BJ (cell line): ENCODE measurements at places on chromosomes 12 and 14.
A peak's percentile ranks its signal among the peaks of the same experiment; 100 is the strongest.

- DNase-seq, result no peak
These were observed 10.5 kb downstream of the TM7SF3 start for GRCh38 chr12:27003421-27004381.

DNA sequence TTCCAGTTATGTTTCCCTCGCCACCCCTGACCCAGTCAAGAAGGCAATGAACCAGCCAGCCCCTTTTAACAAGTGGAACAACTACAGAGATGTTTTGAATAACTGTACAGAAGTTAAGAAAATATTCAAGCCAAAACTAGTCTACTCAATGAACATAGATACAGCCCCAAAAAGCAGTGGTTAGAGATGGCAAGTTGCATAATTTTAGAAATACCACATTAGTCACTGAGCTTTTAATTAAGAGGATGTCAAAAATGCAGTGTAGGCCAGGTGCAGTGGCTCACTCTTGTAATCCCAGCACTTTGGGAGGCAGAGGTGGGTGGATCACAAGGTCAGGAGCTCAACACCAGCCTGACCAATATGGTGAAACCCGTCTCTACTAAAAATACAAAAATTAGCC, 27.2 kb downstream of the PROX2 start:
- DNase-seq, result no peak

- no peak for DNase-seq
These were observed 70.7 kb upstream of the TMEM263 start for GRCh38 chr12:106885026-106885425.

- DNase-seq, result no peak
These were observed 1330.7 kb upstream of the TMEM132C start for GRCh38 chr12:126936181-126936851.

- DNase-seq, result no peak
These were observed 11.9 kb downstream of the AEBP2 start for GRCh38 chr12:19451196-19451595.

- DNase-seq, result no peak
These were observed 3.7 kb downstream of the RNASE8 start for GRCh38 chr14:21061347-21061668.

DNA sequence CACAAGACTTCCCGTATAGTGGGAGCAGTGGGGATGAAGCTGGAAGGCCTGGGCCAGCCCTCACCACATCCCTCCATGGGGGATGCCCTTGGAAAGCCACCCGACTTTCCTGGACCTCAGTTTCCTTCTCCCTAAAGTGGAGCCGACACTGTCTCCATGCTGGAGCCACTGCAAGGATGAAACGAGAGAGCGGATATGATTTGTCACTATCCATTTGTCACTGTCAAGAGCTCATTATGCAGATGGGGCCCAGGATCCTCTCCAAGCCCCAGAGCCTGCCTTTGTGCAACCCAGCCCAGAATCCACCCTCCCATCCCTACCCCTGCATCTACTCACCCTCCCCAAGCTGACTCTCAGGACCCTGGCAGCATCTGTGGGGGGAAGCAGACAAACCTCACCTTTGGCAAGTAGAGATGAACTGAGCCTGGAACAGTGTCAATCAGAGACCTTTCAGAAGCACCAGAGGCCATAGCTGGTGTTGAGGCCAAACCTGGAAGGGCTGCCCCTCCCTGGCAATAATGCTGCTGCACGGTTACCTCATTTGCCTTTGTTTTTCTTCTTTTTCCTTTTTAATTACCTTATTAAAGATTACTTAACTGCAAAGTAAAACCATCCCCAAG, 287.7 kb upstream of the RTL1 start:
- DNase-seq, result no peak

DNA sequence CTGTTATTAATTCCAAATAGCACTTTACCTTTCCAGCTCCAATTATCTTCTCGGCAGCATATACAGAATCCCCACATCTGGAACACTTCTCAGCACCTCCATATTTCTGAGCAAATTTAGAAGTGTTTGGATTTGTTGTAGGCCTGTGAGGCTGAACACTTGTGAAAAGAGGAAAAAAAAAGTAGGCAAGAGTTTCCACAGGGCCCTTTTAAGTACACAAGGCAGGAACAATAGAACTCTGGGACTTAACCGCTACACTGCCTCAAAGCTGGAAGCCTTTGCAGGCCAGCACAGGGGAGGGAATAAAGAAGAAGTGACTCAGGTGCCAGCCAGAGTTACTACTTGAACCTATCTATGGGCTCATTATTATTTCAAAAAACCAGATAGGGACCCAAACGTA, 18.6 kb downstream of the CSRP2 start:
- DNase-seq, result no peak

GRCh38 chr14:94769391-94770250, at the start of gene GSC:
GSC (minus strand) TSS chr14:94770113; CDS start chr14:94770015, 98 bp downstream.
- no peak for DNase-seq

GRCh38 chr14:34872822-34873588, 2.2 kb downstream of the BAZ1A start:
- no peak for DNase-seq

- DNase-seq, result no peak
These were observed 583.9 kb downstream of the ALG10 start for GRCh38 chr12:34605955-34606748.

DNA sequence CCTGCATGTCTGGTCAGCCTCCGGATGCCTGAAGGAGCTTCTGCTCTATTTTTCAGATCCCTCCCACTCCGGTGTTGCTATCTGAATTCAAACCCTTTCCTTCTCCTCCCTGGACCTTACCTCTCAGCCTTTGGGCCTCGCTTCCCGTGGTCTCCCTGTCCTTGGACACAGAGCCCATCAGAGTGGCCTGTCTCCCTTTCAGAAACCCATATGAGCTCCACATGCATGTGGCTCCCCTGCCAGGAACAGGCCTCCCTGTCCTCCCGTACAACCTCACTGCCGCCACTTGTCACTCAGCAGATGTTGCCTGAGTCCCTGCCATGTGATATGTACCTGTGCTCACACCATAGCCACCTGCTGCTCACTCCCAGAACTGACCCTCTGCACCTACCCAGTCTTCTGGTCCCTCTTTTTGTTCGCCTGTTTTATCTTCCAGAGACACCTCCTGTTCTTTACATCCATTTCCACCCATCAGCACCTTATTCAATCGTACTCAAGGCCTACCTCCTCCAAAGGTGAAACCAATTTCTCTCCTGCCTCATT, 182.5 kb downstream of the ZFP36L1 start:
- no peak for DNase-seq

- no peak for DNase-seq
These were observed 16.4 kb downstream of the PHETA1 start for GRCh38 chr12:111352296-111352993.

- DNase-seq, result peak; percentile 88
These were observed 31.9 kb downstream of the BMP4 start for GRCh38 chr14:53924753-53925152.

GRCh38 chr14:94110552-94111181, at the start of gene IFI27:
IFI27 (plus strand) TSS chr14:94110736.
- no peak for DNase-seq
